ENCODE measurements at places on chromosomes 7 and 10.

DNA sequence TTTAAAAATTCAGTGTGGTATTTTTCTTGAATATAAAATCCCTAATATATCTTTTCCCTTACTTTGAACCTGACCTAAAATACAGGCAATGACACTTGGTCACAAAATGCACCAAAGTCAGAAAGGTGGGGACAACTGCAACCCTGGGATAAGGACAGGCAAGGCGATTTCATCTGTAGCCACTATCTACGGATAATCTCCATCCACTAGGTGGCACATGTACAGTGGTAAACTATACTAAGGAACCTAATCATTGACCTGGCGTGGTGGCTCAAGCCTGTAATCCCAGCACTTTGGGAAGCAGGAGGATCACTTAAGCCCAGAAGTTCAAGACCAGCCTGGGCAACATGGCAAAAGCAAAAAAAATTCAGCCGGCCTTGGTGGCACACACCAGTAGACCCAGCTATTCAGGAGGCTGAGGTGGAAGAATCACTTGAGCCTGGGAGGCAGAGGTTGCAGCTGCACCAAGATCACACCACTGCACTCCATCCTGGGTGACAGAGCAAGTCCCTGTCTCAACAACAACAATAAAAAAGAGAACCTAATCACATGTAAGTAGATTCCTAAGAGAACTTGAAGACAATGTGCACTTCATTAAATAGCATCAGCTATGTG, 98.9 kb downstream of the KMT2C start:
- peak; percentile 57 for DNase-seq

- DNase-seq: no peak
Measured at GRCh38 chr10:43212043-43212721, 54.7 kb downstream of the RASGEF1A start.

GRCh38 chr7:129436335-129436923, 2.2 kb downstream of the STRIP2 start:
- DNase-seq: no peak

DNA sequence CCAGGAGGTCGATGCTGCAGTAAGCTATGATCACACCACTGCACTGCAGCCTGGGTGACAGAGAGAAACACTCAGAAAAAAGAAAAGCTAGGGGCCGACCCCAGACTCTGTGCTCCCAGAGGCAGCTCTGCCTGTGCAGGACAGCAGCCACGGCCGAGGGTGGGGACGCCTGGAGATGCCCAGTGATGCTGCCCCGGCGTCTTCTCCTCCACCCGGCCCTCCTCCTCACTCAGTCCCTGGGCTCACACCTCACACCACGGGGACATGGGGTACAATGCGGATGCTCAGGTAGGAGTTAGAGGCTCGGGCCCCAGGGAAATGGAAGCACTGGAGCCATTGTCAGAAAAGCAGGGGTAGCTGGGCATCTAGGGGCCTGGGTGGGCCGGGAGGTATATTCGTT, 46.3 kb upstream of the ELFN1 start:
- peak; percentile 31 for DNase-seq

GRCh38 chr7:4182605-4183300, 499.3 kb upstream of the FOXK1 start:
- no peak for DNase-seq

Measured in D341Med (cell line).